Caco-2 (cell line): ENCODE measurements at places on chromosomes 3 and 15. TPM values are rescaled to one million over a fixed set of nuclear protein-coding genes. Genes with fewer than 3 reads are reported as not detected.

Gene UCN2
- 0.54 TPM in 1 of 2 replicates, not detected in the other for total RNA-seq

Gene FAM81A
- total RNA-seq: 2.4 and 6.8 TPM in 2 replicates

Gene PIF1
- total RNA-seq: 45.8 and 47.9 TPM in 2 replicates

Gene KNG1
- total RNA-seq: 6.7 and 9.5 TPM in 2 replicates

Gene TM4SF4
- 1.9 and 2.7 TPM in 2 replicates for total RNA-seq

- no peak for DNase-seq
Measured at GRCh38 chr15:78345396-78346125, 5.4 kb downstream of the CRABP1 start.

- DNase-seq: no peak
Measured at GRCh38 chr3:123767564-123768292, 116.4 kb downstream of the MYLK start.
